Osteoblast (primary cell): ENCODE measurements at places on chromosomes 5 and 9. TPM values are rescaled to one million over a fixed set of nuclear protein-coding genes. Genes with fewer than 3 reads are reported as not detected.

The PCSK1 gene
- 0.88 and 1.1 TPM in 2 replicates for total RNA-seq

The ATP6V1G1 gene
- total RNA-seq = 89.6 and 98.8 TPM in 2 replicates

The MARCOL gene
- not detected in 2 replicates for total RNA-seq

The NDUFS6 gene
- total RNA-seq = 19.2 and 23.9 TPM in 2 replicates

The CDKN2B-AS1 gene
- 15.2 and 16.5 TPM in 2 replicates for total RNA-seq

The LCNL1 gene
- 4.4 and 5.4 TPM in 2 replicates for total RNA-seq

GRCh38 chr9:38035873-38036272 lies 33.2 kb downstream of the SHB start:
- peak; percentile 98 for DNase-seq

DNA sequence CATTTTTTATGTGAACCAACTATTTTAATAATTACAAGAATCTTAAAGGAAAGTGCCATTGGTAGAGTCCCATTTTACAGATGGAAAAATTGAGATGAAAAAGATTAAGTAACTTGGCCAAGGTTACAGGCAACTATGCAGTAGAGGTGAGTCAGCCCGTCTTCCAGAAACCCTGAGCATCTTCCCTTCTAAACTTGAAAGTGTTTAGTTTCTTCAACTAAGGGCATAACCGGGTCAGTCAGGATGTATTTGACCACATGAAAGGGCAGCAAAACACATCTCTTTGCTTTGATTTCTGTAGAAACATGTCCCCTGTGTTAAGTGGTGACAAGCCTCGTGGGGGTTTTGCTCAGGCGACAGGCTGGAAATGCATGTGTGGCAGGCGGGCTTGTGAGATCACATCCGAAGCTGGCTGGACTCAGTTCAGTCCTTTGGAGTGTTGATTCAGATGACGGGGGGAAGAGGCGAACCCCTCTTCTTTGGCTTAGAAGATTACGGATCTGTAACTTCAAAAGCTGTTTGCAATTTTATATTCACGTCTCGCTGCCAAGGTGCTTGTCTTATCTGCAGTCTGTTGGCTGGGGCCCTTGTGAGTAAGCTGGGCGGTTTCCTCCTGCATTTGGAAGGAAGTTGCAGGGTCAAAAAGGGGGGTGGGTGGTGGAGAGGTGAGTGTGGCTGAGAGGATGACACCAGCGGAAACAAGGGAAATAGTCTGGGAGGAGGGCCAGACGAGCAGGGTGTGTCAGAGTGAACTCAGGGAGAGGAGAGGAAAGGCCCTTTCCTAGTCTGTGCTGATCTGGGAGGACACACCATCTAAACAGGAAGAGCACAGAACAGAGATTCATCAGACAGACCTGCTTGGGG lies 78.9 kb upstream of the RPS23 start:
- DNase-seq = no peak

GRCh38 chr5:71945436-71945835 lies 161.8 kb upstream of the MAP1B start:
- no peak for DNase-seq

GRCh38 chr5:80579050-80579449 lies 9.0 kb upstream of the ANKRD34B start:
- no peak for DNase-seq

DNA sequence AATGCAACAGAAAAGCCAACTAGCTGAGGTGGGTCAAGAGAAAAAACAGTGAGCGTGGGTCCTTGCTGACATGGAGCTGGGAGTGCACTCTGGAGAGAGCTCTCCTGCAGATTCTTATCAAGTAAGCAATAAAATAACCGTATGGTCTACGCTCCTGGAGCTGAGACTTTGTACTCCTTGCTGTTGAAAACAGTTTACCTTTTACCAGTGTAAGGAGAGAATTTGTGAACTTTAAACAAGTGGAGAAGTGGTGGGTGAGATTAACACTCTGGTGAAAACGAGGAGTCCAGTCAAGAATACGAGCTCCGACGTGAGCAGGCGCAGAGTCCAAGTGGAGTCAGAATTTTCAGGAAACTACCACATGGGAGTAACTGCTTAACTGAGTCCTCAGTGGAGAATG lies 156.1 kb upstream of the ERCC6L2 start:
- DNase-seq = no peak

GRCh38 chr9:3343671-3344070 lies 182.1 kb downstream of the RFX3 start:
- DNase-seq = no peak

- no peak for DNase-seq
Measured at GRCh38 chr9:71681104-71681707, 87.1 kb downstream of the CEMIP2 start.

- DNase-seq = no peak
Measured at GRCh38 chr9:130266236-130267098, 907 bp downstream of the HMCN2 start.

GRCh38 chr5:148873690-148874485 lies 47.5 kb downstream of the ADRB2 start:
- DNase-seq = no peak

DNA sequence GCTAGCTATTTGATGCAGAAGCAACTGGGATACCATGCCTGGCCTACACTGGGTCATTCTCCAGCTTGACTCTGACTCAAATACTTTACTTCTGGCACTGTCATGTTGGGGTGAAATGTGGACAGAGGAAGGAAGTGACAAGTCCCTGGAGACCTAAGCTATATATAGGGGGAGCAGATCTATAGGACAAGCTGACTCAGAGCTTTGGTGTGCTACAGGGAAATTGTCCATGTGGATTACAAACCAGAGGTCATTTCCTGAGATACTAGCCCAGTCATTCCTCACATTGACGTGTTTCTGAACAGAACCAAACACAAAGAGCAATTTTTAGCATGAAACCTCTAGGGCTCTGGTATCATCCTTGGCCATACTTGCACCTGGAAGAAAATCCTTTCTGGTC lies 531.6 kb upstream of the CLINT1 start:
- no peak for DNase-seq

DNA sequence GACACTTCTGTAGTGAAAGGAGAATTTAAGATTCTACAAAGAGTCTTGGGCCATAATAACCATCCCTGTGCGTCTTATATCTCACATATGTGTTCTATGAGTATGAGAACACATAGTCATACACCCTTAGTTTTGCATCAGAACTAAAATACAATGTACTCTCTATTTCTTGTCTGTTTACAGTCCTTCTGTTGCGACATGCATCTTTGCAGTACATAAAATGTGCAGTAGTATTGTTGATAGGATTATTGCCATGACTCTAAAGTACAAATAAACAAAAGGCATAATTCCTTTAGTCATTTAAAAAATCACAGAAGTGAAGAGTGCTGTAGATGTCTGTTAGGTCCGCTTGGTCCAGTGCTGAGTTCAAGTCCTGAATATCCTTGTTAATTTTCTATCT lies 201.9 kb downstream of the NR3C1 start:
- DNase-seq = no peak

DNA sequence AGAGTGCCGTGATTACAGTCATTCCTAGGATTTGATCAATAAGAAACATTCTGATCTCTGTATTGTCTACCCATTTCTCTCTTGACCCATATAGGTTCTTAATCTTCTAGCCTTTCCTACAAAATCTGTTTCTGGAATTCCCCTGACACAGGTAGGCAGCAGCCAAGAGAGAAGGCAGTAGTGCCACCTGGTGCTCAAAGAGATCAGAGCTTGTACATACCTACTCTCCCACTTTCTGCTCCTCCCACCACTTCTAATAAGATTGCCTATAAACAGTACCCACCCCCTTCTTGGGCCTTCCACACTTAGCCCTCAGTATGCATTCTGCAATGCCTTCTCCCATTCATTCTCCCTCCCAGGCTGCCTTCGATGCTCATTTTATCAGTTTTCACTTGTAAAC lies 117.4 kb upstream of the RORB start:
- no peak for DNase-seq

DNA sequence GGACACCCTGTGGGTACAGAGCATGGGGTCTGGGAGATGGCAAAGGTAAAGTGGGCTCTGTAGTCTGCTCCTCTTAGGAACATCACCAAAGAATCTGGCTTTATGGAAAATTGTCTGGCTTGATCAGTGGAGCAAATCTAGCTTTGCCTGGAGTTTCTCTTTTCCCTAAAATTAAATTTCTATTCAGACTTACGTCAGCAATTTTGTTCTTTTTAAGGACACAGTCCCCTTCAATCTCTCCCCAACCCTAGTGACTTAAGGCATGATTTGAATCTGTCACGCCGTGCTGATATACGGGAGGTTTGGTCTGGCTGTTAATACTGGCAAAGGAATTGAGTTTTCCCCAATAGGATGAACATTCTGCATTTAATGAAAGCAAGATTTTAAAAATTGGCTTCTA lies 72.3 kb upstream of the ERCC6L2 start:
- no peak for DNase-seq

DNA sequence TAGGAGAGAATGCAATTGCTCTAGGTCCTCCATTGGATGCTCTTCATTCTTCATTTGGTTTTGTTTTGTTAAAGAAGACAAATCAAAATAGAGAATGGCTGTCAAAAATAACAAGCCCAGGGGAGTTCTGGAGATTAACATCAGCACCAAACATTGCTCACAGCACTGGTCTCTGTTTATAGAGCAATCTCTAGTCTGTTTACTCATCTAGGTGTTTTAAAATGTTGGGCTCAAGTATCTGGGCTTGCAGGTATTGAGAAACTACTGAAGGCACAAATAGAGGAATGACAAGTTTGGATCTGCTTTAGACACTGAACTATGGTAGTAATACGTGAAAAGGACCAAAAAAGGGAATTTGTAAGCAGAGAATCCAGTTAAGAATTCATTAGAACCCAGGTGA lies 77.0 kb upstream of the TMC1 start:
- DNase-seq = no peak

- DNase-seq = no peak
Measured at GRCh38 chr5:91910247-91910646, 527.1 kb upstream of the ARRDC3 start.

DNA sequence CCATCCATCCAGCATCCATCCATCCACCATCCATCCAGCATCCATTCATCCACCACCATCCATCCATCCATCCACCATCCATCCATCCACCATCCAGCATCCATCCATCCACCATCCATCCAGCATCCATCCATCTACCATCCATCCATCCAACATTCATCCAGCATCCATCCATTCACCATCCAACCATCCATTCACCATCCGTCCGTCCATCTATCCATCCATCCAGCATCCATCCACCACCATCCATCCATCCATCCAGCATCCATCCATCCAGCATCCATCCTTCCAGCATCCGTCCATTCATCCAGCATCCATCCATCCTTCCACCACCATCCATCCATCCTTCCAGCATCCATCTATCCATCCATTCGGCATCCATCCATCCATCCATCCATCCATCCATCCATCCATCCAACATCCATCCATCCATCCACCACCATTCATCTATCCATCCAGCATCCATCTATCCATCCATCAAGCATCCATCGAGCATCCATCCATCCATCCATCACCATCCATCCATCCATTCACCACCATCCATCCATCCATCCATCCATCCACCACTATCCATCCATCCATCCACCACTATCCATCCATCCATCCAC lies 32.4 kb upstream of the WDR5 start:
- DNase-seq = no peak

DNA sequence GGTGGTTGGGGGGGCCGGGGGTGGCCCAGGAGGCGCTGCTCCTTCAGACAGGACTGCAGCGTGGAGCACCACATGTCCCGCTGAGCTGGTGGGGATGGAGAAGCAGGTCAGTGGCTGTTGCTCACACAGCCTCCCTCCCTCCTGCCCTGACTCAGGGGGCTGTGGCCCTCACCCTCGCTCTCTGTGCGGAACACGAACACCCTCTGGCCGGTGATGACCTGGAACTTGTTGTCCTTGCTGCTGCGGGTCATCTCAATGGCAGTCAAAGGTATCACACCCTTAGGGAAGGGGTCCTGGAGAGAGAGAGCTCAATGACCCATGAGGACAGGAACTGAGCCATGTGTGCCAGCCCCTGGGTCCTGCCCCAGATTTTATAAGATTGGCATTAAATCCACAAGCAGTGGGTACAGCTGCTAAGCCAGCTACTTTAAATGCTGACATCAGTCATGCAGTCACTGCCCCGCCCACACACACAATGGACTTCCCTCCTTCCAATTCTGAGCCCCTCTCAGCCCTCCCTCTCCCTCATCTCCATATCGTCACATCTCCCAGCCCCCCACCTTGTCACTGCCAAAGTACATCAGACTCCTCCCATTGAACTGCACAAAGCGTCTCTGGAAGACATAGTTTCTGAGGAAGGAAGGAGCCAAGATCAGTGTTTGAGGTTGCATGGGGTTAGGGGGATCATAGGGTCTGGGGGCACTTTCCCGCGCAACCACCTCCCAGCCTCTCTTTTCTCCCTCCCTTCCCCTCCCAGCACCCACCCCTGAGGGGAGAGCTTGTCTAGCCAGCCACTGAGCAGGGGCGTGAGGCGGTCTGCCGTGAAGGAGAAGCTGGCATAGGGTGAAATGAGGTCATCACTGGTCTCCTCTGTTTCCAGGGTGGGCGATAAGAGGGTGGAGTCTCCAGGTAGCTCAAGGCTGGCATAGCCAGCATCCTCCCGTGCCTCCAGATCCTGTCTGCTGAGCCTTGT lies 8.9 kb downstream of the ARAP3 start:
- peak; percentile 49 for DNase-seq

DNA sequence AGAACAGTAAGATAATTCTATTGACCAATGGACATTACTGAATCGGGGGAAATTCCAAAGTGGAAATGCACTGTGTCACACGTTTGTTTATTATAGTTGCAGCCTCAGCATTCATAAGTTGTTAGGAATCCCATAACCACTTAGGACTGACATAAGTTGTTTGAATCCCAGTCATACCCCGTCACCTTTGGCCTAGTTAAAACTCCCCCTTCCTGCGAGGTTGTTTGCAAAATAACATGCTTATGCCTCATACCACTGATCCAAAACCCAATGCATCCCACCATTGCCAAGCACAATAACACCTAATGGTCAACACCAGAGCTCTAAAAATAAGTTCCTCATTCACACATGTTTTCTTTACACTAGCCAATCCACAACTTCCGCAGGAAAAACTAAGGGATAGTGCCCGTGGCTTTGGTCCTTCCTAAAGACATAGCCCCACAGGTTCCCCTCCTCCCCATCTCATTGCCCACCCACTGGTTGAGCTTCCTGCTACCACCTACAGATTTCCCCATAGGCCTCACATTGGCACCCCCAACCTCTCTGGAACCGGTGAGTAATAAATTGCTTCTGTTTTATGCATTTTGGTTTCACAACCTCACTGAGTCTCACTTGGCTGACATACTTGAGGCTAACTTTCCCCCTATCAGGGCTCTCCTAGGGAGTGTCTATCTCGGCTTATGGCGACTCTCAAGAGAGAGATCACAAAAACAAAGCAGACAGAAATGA lies 42.3 kb upstream of the MUSK start:
- DNase-seq = no peak

- DNase-seq = peak; percentile 57
Measured at GRCh38 chr5:145946112-145946861, 9.9 kb downstream of the SH3RF2 start.
